ENCODE measurements at places on chromosomes 7 and 10. TPM values are rescaled to one million over a fixed set of nuclear protein-coding genes. Genes with fewer than 3 reads are reported as not detected.

The MYL10 gene
- not detected for polyA plus RNA-seq

The NUP205 gene
- polyA plus RNA-seq, result 43.0 TPM

The WBP1L gene
- 52.8 TPM for polyA plus RNA-seq

The LIPF gene
- not detected for polyA plus RNA-seq

The NUTM2E gene
- not detected for polyA plus RNA-seq

The SEC61A2 gene
- polyA plus RNA-seq, result 72.4 TPM

The VPS26A gene
- 46.9 TPM for polyA plus RNA-seq

The DNA2 gene
- polyA plus RNA-seq, result 7.6 TPM

The SCIN gene
- 7.8 TPM for polyA plus RNA-seq

The CBLL1 gene
- polyA plus RNA-seq, result 33.7 TPM

The TRIM74 gene
- polyA plus RNA-seq, result 3.2 TPM

The ANKRD61 gene
- 2.1 TPM for polyA plus RNA-seq

The SEMA3A gene
- 11.7 TPM for polyA plus RNA-seq

The GDF10 gene
- 7.4 TPM for polyA plus RNA-seq

The BZW2 gene
- 74.3 TPM for polyA plus RNA-seq

The PALD1 gene
- 25.1 TPM for polyA plus RNA-seq

The CRPPA gene
- polyA plus RNA-seq, result 4.4 TPM

The MYH16 gene
- not detected for polyA plus RNA-seq

The CDK14 gene
- 87.7 TPM for polyA plus RNA-seq

The SEPTIN7 gene
- polyA plus RNA-seq, result 498 TPM

The EGR2 gene
- 2.2 TPM for polyA plus RNA-seq

The CNTNAP2 gene
- polyA plus RNA-seq, result 60.8 TPM

The ASB4 gene
- polyA plus RNA-seq, result 0.65 TPM

The PRKAR2B gene
- polyA plus RNA-seq, result 72.4 TPM

The KAZALD1 gene
- polyA plus RNA-seq, result 4.5 TPM

The CLDN4 gene
- 0.25 TPM for polyA plus RNA-seq

The COBL gene
- polyA plus RNA-seq, result 7.8 TPM

The SLC26A3 gene
- not detected for polyA plus RNA-seq

The SLC39A12 gene
- 10.4 TPM for polyA plus RNA-seq

The EDRF1 gene
- polyA plus RNA-seq, result 32.5 TPM

The C7orf57 gene
- polyA plus RNA-seq, result 4.5 TPM

The CCDC172 gene
- polyA plus RNA-seq, result 0.21 TPM

The ADARB2 gene
- 11.1 TPM for polyA plus RNA-seq

The EBLN1 gene
- polyA plus RNA-seq, result not detected

The ACTL6B gene
- 89.8 TPM for polyA plus RNA-seq

The CPA4 gene
- 1.6 TPM for polyA plus RNA-seq

The RHOBTB1 gene
- polyA plus RNA-seq, result 16.7 TPM

The NKX1-2 gene
- polyA plus RNA-seq, result 1.9 TPM

The ZC3HAV1L gene
- polyA plus RNA-seq, result 10.4 TPM

The SMKR1 gene
- 13.5 TPM for polyA plus RNA-seq

The TAS2R3 gene
- polyA plus RNA-seq, result 0.40 TPM

The SPDYE5 gene
- 10.2 TPM for polyA plus RNA-seq

The ORC5 gene
- polyA plus RNA-seq, result 18.5 TPM

The TMEM270 gene
- not detected for polyA plus RNA-seq

The TMEM176A gene
- 13.6 TPM for polyA plus RNA-seq

The FAM237B gene
- polyA plus RNA-seq, result 0.18 TPM

The NODAL gene
- 2.6 TPM for polyA plus RNA-seq

The RADIL gene
- polyA plus RNA-seq, result 18.9 TPM

The CNPY1 gene
- not detected for polyA plus RNA-seq

All from spinal cord (tissue), 10 donors.